GM04504 (cell line): ENCODE measurements at places on chromosomes 16 and 17.

GRCh38 chr17:63033142-63033541, 67.1 kb downstream of the TANC2 start:
- DNase-seq = no peak

DNA sequence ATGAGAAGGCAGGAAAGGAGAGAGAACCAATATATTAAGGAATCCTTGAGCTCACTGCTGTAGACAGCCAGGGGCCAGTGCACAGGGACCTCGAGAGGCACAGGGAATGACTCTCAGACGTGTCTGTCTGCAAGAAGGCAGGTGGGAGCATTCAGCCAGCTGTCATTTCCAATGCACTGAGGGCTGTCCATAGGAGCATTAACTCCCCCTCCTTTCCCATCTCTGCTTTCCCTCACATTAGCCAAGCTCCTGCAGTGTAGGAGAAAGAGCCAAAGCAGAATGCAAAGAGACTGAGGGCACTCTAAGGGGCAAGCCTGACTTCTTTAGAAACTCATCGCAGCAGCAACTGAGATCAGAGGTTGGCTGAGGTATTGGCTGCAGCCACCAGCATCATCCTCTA, 218.3 kb downstream of the CDH13 start:
- no peak for DNase-seq

DNA sequence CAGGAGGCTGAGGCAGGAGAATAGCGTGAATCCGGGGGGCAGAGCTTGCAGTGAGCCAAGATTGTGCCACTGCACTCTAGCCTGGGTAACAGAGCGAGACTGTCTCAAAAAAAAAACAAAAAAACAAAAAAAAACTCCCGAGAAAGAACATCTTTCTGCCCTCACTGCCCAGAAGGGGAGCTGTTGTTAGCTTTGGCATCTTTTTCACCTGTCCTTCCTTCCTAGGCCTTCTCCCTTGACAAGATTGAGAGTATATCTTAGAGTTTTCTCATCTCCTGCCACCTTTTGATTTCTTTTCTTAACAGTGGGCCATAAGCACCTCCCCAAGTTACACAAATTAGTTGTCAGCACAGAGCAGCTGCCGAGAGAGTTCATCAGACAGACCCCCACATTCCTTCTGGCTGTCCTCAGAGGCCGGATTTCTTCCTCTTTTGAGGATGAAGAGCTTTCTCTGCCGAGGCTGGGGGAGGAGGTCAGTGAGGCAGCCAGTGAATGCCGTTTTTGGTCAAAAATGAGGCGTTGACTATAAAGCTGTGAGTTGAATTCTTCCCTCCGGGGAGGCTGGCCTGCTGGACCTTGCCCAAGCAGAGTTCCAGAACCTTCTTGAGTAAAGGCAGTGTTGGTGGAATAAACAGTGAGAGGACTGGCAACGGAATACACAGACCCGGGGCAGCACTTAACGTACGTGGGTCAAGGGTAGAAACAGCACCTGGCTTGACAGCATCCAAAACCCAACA, 127.0 kb downstream of the ABCC6 start:
- no peak for DNase-seq

GRCh38 chr17:44932787-44933097, 14.8 kb downstream of the KIF18B start:
- DNase-seq = no peak

- no peak for DNase-seq
These were observed 4.1 kb downstream of the CDH16 start for GRCh38 chr16:66914541-66914940.

DNA sequence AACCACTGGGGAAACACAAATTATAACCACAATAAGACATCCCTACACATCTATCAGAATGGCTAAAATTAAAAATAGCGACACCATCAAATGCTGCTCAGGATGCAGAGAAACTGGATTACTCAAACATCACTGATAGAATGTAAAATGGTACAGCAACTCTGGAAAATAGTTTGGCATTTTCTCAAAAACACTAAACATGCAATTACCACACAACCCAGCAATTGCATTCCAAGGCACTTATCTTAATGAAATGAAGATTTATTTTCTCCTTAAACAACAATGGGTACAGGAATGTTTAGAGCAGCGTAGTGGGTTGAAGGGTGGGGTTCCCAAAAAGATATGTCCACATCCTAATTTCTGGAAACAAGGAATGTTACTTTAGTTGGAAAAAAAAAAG, 309.0 kb upstream of the PMFBP1 start:
- no peak for DNase-seq

GRCh38 chr17:81832608-81833159, 407 bp downstream of the MCRIP1 start:
- DNase-seq = no peak

DNA sequence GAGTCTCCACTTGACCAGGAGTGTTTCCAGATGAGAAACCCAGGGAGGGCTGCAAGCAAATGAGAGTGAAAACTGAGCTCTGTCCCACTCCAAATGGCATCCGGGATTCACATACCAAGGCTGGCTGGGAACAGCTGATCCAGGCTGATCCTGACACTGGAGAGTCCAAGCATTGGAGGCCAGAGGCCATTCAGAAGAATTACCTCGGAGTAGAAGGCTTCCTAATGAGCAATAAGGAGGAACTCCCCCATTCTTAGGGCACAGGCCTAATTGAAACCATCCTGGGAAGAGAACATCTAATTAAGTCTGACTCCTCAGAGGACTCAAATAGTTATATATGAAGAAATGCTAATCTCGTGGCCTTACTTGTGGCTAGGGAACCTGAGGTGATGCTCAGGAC, 142.8 kb downstream of the PRKCA start:
- no peak for DNase-seq

DNA sequence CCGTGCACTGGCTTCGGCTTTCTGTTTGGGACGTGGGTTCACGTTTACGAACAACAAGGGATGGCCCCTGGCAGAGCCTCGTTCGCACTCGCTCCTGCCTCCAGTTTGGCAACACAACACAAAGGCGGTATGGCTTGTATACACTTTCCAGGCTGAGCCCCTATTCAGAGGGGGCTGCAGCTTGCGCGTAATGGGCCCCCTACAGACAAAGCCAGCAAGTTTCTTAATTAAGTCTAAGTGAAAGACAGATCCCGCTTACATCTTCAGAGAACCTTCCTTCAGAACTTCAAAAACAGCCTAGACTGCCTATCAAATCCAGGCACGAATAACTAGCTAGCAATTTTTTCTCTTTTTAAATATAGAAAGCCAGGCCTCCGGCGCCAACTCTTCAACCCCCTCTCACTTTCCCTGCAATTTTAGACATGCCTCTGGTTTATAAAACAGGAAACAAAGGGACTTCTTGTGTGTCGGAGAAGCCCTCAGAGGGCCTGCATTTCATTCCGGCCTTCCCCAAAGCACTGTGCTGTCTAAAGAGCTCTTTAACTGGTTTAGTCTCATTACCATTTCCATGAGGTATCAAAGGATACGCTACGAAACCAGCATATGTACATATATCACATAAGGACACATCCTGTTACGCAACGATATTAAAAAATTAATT, 244.9 kb downstream of the STX8 start:
- DNase-seq = no peak

DNA sequence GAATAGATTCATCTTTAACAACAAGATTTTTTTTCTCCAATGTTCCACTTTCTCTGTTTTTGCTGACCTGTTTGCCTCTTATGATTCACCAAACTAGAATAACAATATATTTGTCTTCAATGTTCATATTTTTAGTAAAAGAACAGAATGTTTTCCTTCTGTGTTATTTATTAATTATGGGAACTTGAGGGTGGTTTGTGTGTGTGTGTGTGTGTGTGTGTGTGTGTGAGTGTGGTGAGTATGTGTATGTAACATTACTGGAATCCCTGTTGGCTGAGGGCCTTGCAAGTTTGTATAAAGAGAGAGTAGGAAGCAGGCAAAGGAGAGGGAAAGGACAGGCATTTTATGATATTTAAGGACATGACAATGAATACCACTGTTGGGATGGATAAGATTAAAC, 13.8 kb downstream of the STXBP4 start:
- no peak for DNase-seq

- DNase-seq = no peak
These were observed 37.6 kb downstream of the PLXDC1 start for GRCh38 chr17:39113871-39114270.

DNA sequence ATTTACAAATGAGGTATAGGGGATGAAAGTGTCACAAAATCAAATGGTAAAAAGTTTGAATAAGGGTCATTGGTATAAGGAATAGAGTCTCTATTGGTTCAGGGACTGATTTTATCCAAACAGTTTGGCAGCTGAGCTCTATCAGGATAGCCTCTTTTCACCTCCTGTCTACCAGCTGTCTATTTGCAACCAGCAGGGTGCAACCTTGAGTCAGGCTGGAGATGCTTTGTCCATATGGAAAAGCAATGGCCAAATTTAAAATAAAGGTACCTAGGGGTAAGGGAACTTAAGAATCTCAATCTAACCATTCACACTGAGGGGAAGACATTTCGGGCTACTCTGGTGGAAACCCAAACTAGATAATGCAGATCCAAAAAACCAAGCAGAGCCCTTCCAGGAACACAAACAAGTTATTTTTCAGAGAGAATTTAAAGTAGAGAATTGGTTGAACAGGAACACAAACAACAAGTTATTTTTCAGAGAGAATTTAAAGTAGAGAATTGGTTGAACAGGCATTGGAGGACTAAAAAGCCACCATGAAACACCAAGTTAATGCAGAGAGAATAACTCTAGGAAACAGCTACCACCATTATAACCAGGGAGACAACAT, 12.6 kb upstream of the CA10 start:
- DNase-seq = no peak

GRCh38 chr17:37220607-37220953, 155.2 kb upstream of the C17orf78 start:
- no peak for DNase-seq

- peak; percentile 99 for DNase-seq
These were observed 286.6 kb downstream of the SOX9 start for GRCh38 chr17:72407336-72407909.

DNA sequence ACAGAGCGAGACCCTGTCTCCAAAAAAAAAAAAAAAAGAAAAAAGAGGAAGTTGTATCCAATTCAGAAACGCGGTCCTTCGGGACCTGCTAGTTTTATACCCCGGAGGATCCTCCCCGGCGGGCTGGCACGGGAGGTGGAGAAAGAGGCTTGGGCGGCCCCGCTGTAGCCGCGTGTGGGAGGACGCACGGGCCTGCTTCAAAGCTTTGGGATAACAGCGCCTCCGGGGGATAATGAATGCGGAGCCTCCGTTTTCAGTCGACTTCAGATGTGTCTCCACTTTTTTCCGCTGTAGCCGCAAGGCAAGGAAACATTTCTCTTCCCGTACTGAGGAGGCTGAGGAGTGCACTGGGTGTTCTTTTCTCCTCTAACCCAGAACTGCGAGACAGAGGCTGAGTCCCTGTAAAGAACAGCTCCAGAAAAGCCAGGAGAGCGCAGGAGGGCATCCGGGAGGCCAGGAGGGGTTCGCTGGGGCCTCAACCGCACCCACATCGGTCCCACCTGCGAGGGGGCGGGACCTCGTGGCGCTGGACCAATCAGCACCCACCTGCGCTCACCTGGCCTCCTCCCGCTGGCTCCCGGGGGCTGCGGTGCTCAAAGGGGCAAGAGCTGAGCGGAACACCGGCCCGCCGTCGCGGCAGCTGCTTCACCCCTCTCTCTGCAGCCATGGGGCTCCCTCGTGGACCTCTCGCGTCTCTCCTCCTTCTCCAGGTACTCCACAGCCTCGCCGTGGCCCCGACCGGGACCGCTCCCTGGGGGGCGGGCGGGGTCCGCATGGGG, at the start of gene CDH3:
CDH3 (plus strand) TSS at position 596 of the 779 bp plus-strand sequence; CDS start at position 666, 70 bp downstream.
- DNase-seq = no peak

DNA sequence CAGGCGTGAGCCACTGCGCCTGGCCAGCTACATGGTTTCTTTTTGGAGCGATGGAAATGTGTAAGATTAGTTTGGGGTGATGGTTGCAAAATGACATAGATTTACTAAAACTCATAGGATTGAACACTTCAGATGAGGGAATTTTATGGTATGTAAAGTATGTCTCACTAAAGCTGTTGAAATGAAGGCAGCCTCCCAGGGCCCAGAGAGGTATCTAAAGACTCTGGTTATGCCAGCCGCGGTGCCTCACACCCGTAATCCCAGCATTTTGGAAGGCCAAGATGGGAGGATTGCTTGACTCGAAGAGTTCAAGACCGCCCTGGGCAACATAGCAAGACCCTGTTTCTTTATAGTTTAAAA, 254.9 kb downstream of the PARN start:
- no peak for DNase-seq

GRCh38 chr17:55561973-55562495, 50.8 kb upstream of the SMIM36 start:
- no peak for DNase-seq

- no peak for DNase-seq
These were observed 56.9 kb downstream of the VMP1 start for GRCh38 chr17:59764292-59764741.

- DNase-seq = no peak
These were observed 2.1 kb upstream of the SPG7 start for GRCh38 chr16:89506113-89506504.

GRCh38 chr17:18226284-18226945, 980 bp downstream of the LLGL1 start:
- no peak for DNase-seq

DNA sequence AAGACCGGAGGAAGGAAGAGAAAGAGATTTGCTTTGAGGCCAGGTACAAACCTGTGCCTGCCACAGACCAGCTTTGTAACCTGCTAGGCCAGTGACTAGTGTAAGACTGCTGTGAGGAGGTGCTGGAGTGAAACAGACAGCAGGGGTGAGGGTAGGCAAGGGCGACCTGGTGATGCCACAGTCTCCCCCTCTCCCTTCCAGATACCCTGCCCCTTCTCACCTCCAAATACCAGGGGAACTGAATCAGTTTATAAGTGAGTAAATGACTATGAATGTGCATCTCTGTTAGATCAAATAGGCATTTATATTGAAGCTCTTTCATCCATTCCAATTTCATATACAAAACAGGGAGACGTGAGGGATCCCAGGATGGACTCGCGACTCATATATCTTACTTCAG, 9.4 kb downstream of the SEC14L1 start:
- DNase-seq = no peak

GRCh38 chr17:41801374-41802271, 10.1 kb downstream of the P3H4 start:
- no peak for DNase-seq

GRCh38 chr17:18332909-18333489, 17.9 kb downstream of the SMCR8 start:
- DNase-seq = no peak

DNA sequence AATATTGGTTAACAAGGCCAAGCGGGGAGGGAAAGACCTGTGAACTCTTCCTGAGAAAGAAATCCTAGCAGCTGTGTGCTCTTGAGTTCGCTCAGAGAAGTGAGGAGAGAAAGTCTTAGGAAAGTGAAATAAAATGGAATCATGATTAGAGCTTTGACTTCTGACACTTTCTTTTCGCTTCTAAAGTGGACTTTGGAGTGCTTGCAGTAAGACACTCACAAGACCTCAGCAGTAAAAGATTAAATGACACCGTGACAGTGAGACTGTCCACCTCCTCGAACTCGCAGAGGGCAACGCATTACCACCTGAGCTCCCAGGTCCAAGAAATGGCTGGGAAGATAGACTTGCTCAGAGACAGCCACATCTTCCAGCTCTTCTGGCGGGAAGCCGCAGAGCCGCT, 71.2 kb downstream of the RNF213 start:
- no peak for DNase-seq
